ENCODE measurements at places on chromosomes 12 and 14.

DNA sequence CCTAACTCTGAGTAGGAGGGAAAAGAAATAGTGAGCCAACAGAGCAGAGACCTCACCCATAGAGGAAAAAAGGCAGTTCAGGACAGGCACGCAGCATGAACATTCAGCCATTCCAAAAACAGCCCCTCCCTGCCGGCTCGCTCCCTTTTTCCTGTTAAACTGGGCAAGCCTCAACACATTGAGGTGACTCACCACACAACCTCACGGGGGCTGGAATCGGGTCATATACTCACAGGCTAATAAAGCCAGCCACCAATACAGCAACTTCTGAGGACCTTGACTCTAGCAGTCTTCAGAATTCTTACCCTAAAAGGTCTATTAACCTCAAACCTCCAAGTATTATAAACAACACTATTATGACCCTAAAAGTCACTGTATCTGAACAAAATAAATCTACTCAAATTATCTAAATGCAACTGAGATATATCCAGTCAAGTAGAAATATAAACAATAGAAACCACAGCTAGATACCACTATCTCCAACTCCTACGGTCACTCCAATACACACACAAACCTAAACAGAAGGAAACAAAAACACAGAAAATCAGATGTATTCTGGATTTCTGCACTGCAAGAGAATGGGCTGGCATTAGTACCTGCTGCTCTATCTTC is 6.3 kb downstream of the YBX3 start:
- DNase-seq: no peak

DNA sequence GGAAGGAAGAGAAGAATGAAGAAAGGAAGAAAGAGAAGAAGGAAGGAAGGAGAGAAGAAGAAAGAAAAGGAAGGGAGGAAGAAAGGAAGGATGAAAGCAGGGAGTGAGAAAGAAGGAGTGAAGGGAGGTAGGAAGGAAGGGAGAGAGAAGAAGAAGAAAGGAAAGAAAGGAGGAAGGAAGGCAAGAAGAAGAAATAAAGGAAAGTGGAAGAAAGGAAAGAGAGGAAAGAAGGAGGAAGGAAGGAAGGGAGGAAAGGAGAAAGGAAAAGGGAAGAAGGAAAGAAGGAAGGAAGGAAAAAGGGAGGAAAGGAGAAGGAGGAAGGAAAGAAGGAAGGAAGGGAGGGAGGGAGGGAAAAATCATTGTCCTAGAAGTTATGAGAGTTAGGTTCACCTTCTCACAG is 696.6 kb upstream of the TMEM132C start:
- DNase-seq: no peak

DNA sequence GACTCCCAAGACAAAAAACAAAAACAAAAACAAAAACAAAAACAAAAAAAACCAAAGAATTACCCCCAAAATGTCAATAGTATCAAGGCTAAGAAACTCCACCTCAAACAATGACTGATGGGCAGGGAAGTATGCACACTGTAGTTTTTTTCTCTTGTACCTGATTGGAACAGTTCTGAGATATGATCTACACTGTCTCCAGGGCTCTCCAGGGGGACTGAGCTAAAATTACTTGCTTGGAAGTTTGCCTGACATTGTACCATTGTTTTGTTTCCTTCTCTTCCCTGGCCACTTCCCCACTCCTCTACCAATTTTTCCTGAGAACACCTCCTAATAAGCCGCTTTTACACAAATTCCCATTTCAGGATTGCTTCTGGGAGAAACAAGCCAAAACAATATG is 22.3 kb upstream of the CATSPERB start:
- no peak for DNase-seq

DNA sequence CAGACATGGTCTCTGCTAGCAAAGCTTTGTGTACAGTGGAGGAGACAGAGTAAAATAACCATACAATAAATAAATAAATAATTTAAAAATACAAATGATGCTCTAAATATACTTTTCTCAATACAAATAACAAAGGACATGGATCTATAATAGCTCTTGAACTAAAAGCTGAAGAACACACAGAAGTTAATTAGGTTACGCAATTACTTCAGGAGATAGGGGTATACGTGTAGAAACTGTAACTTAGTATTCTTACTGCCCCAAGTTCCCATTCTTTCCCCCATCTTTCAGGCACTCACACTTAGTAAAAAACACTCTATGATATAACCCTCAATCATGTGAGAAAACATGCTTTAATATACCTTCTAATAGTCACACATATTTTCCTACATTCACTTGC is 44.2 kb downstream of the INSM2 start:
- no peak for DNase-seq

DNA sequence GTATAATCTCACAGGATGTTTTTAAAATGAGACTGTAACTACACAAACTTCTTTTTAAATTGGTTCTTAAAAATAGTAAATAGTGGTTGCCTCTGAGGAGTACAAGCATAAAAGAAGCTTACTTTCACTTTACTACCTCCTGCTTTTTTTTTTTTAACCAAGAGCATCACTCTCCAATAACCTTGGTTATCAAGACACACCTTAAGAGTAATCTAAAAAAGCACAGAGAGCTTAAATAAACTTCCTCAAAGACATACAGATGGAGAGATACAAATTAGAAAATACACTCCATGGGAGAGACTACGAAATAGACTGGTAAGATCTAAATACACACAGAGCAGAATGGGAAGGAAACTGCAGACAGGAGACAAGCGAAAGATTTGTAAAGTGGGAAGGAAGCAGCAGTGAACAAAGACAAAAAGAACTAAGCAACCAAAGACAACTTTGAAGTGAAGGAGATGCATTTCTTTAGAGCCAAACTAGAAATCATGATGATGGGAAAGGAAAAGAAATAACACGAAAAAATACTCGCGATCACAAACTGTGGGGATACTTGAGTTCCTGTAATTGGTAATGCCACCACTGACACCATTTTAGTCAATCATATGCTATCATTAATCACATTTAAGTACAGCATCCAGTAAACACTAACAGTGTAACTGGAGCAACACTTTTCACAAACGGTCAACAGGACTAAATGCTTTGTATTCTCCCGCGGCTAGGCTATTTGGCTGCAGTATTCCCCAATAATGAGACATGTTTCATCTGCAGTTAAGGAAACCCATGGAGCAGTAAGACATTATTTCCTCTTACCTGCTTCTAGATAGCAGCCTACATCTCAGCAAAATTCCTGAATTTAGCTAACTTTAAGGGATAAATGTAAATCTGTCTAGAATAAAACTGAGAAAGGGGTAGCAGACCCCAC is 8.2 kb downstream of the SINHCAF start:
- no peak for DNase-seq

- DNase-seq: no peak
These were observed 7.3 kb downstream of the TESC start for GRCh38 chr12:117091758-117092510.

All from H1 (cell line).